Omental fat pad (tissue), 4 donors: ENCODE measurements at places on chromosomes 11 and 22.

- DNase-seq: no peak
Observed at GRCh38 chr11:1891831-1892115, at the start of gene PRR33. Gene PRR33, minus strand, starts transcription at chr11:1891895. Its CDS starts 1,311 bp downstream, at chr11:1890584.

DNA sequence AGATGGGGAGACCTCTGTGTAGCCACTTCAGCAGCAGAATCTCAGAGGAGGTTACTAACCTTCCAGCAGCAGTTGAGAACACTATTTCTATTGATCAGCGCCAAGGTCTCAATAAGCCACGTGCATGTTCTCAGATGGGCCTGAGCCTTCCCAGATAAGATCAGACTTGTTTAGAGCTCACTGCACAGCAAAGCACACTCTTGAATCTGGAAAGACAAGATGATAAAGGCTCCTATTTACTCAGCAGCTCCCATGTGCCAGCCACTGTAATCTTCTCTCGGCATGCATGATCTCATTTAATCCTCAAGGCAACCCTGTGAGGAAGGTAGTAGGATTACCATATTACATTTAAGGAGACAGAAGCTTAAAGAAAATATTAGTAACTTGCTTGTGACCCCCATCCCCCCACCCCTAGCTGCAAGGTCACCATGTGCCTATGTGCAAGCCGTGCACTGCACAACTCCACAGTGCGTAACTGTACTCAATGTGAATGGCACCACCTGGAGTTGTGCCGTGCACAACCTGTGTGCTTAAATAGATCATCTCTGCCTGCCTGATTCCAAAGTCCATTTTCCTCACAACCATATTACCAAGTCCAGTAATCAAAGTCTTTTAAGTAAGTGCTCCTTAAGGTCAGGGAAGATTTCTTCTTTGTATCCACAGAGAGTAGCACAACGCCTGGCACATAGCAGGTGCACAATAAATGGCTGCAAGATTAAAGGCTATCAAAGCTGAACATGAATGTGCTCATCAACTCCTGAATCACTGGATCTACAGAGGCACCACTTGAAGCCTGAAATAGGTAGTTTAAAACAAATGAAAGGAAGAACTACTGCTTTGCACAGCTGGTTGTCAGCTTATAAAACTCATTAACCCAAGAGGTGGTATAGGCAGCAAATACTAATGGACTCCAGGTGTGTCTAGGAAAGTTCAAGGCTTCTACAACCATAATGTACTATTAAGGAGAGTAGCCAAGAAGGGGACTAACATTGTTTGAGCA, 293.8 kb downstream of the BUD13 start:
- DNase-seq: no peak

DNA sequence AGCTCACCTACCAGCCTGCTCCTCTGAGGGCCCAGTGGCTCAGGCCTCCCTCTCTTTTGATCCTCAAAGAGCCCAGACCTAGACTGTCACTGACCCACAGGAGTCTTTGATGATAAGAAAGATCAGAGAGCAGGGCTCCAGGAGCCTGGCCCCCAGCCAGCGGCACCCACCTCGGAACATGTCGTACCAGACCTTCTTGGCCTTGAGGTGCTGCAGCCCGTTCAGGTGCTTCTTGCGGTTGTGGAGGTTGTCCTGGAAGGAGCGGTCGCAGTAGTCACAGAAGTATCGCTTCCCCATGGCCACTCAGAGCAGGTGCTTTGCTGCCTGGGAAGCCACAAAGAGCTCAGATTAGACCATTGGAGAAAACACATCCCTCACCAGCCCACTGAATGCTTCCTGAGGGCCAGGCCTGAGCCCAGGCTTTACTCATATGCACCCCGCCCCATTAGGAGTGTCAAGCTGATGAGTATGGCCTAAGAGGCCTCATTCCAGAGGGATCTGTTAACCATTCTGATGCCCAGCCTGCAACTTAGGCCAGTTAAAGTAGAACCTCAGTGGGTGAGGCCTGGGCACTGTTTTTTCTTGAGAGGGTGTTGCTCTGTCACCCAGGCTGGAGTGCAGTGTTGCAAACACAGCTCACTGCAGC, 18.4 kb downstream of the ZMAT5 start:
- DNase-seq: no peak

DNA sequence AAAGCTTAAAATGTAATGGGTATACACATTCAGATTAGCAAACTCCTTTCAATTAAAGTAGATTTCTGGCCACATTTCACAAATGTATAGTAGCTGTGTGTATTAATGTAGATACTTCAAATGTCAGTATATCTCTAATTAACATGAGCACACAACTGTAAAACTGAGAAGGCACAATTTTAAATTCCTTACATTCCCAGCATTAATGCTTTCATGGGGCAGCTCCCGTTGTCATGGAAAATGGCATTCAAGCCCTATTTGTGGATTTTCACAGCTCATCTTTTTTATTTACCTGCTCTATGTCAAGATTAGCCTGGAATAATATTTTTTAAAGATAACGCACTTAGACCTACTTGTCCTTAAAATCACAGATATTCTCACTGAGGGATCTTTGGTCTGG, 113.6 kb upstream of the SOX6 start:
- no peak for DNase-seq

GRCh38 chr11:127049486-127049885, 48.9 kb upstream of the KIRREL3 start:
- DNase-seq: no peak

- no peak for DNase-seq
Observed at GRCh38 chr11:86134580-86135318, 65.9 kb upstream of the PICALM start.

- no peak for DNase-seq
Observed at GRCh38 chr22:22822106-22822505, 65.5 kb upstream of the IGLL5 start.

- DNase-seq: no peak
Observed at GRCh38 chr11:73971175-73971719, 11.4 kb downstream of the UCP2 start.

DNA sequence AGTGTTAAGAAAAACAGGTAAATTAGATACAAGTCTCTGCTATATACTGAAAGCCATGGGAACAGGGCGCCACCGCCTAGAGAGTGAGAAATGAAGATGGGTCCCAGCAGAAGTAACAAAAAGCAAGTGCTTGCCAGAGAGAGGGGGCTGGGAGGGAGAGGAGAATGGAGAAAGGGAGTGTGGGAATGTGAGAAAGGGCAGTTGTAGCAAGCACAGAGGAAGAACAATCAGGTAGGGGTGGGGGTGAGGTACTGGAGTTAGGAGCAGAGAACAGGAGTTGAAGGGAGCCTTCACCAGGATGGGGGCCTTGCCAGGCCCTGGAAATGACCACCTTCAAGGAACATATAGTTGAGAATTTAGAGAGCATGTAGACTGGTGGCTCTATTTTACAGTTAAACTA, 66.8 kb downstream of the TCF20 start:
- DNase-seq: no peak

DNA sequence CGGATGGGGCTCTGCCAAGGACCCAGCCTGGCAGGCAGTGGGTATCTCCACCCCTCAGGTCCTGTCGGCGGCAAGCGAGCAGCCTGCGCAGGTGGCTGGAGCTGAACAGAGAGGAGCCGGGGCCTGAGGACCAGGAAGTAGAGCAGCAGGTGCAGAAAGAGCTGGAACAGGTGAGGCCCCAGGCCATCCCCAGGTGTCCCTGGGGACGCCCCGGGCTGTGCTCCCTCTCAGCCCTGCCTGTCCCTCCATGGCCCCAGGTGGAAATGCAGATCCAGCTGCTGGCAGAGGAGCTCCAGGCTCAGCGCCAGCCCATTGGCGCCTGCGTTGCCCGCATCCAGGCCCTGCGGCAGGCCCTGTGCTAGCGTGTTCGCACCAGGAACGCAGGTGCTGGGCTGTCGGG, 44.0 kb downstream of the PISD start:
- no peak for DNase-seq

- no peak for DNase-seq
Observed at GRCh38 chr11:33168709-33169200, 7.5 kb upstream of the CSTF3 start.

DNA sequence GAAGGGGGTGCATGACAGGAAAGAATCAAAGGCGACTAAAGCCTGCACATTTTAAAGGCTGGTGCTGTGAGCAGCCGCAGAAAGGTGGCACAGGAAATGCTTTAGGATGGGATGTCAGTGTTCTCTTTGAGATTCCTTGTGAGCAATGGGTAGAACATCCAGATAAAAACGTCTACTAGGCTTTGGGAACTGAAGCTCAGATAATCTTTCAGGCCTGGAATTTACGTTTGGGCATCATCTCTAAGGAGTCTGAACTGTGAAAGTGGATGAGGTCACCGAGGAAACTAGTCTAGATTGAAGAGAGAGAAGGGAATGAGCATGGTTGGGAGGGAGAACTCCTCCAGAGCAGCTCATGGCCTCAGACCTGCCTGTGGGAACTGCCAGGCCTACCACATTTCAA, 65.7 kb downstream of the FLI1 start:
- DNase-seq: no peak

- DNase-seq: no peak
Observed at GRCh38 chr11:86021377-86021776, 47.5 kb downstream of the PICALM start.

GRCh38 chr11:11786771-11787170, 55.0 kb upstream of the USP47 start:
- no peak for DNase-seq

GRCh38 chr11:115996125-115996807, 492.1 kb upstream of the CADM1 start:
- DNase-seq: no peak

DNA sequence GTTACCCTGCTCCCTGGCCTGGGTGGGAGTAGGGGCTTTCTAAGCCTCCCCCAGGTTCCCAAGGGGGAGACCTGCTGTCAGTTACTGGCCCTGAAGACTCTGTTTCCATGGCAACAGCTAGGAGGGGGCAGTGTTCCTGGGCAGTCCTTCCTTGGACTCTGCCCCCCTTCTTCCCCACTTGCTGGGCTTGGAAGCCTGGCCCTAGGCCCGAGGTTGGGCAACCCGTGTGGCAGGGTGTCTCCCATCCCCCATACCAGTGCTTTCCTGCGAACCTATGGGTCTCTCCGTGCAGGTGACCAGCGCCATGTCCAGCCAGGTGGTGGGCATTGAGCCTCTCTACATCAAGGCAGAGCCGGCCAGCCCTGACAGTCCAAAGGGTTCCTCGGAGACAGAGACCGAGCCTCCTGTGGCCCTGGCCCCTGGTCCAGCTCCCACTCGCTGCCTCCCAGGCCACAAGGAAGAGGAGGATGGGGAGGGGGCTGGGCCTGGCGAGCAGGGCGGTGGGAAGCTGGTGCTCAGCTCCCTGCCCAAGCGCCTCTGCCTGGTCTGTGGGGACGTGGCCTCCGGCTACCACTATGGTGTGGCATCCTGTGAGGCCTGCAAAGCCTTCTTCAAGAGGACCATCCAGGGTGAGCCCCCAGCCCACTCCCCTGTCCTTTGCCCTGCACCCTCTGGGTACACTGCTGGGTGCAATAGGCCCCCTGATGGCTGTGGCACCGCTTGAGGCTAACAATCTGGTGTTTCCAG, 1.7 kb downstream of the ESRRA start:
- no peak for DNase-seq

GRCh38 chr22:46602025-46602424, 18.2 kb upstream of the GRAMD4 start:
- DNase-seq: no peak

DNA sequence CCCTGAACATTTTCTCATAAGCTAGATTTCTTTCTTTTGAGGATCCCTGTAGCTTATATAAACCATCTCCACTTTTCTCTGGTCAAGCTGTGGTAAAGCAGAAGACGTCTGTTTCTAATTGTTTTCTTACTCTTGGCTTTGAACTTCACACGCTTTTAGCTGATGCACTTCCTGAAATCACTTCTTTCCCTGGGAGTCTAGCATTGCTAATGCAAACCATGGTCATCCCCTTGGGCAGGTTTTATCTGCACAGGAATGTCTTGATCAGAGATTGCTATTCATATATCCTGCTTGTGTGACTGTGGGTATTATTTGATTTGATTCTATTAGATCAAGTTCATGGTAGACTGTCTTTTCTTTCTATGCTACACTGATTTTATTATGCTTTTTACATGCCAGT, 199.2 kb upstream of the POU2AF2 start:
- DNase-seq: no peak

DNA sequence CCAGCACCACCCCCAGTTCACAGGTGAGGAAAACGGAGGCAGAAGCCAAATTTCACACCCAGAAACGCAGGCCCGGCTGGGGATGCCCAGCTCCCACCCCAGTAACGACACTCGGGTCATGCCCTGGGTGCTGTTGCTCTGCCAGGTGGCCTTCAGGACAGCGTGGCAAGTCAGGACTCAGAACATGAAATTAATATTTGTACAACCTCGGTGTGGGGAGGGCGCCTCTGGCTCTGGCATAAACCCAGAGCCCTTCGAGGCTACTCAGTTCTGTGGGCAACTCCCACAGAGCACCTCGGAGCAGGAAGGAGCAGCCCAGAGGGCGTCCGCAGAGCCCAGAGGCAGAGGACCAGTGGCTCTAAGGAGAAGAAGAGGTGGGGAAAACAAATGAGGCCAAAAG, 71.6 kb downstream of the CELSR1 start:
- no peak for DNase-seq

GRCh38 chr11:99019696-99020095, 1.1 kb upstream of the CNTN5 start:
- no peak for DNase-seq

- no peak for DNase-seq
Observed at GRCh38 chr11:37496201-37496600, 898.2 kb upstream of the RAG2 start.

- no peak for DNase-seq
Observed at GRCh38 chr11:127471662-127472061, 471.1 kb upstream of the KIRREL3 start.

GRCh38 chr22:29768052-29768693, 1.0 kb downstream of the UQCR10 start:
- DNase-seq: no peak

GRCh38 chr11:60848714-60849151, 6.8 kb downstream of the CCDC86 start:
- no peak for DNase-seq

- DNase-seq: no peak
Observed at GRCh38 chr11:93541884-93542810, 1.0 kb downstream of the SMCO4 start.
